ENCODE measurements at places on chromosomes 7 and 10.
A peak's percentile ranks its signal among the peaks of the same experiment; 100 is the strongest.

DNA sequence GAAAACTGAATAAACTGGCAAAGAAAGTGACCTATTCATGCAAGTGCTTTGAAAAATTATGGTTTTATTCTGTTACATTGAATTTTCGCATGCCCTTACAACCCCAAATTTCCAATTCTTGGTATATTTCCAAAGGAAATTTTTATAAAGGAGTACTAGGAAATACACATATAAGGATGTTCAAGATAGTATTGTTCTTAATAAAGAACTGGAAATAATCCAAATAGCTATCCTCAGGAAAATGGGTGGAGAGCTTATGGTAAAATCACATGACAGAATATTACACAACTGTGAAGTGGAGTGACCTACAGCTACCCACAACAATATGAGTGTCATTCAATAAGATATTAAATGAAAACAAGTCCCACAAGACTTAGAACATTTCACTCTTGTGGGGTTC lies 138.9 kb upstream of the BMPER start:
- DNase-seq = no peak

- DNase-seq = no peak
These were observed 257.6 kb upstream of the LRGUK start for GRCh38 chr7:133869556-133869955.

GRCh38 chr10:2543974-2544373 lies 523.4 kb upstream of the PFKP start:
- no peak for DNase-seq

DNA sequence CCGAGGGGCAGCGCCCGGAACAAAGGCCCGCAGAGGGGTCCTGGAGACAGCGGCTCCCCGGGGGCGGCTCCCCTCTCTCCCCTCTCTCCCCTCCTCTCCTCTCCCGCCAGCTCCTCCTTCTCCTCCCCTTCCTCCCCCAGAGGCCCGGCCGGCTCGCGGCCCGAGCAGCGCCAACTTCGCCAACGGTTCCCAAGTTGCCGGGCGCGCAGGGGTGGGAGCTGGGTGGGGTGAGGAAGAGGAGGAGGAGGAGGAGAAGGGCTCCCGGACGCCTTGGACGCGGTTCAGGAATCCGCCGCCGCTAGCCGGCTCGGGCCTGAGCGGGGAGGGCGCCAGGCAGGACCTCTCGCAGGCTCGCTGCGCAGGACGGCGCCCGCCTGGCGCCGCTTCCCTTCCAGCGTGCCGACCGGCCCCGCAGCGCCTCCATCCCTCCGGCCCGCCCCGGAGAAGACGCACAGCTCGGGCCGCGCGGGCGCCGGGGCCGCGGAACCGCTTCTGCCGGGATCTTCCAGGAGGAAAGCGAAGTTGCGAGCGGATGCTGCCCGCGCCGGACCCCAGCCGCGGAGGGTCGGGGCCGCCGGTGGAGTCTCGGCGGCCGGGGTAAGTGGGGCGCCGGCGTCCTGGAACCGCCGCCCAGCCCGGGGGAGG lies at the start of gene CHST3:
Gene CHST3 (plus strand): TSS at position 298 of the 645 bp plus-strand sequence. CDS start 41,448 bp downstream, outside the sequence.
- DNase-seq = no peak

- no peak for DNase-seq
These were observed 64.6 kb upstream of the CREB5 start for GRCh38 chr7:28347475-28348318.

DNA sequence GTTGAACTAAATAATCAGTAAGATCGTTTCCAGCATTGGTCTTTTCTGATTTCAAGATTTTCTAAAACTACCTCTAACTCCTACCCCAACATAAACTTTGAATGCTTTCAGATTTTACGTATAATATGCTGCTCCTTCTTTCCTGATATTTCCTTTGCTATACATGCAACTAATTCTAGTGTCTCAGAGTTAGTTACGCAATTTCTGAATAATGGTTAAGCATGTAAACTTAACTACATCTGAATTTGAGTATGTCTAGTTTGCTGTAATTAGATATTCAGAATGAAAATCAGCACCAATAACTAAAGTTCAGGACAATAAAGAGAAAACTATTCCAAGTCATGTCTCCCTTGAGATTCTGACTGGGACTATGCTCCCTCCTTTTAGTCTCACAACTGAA lies 71.0 kb downstream of the SEMA3C start:
- DNase-seq = no peak

DNA sequence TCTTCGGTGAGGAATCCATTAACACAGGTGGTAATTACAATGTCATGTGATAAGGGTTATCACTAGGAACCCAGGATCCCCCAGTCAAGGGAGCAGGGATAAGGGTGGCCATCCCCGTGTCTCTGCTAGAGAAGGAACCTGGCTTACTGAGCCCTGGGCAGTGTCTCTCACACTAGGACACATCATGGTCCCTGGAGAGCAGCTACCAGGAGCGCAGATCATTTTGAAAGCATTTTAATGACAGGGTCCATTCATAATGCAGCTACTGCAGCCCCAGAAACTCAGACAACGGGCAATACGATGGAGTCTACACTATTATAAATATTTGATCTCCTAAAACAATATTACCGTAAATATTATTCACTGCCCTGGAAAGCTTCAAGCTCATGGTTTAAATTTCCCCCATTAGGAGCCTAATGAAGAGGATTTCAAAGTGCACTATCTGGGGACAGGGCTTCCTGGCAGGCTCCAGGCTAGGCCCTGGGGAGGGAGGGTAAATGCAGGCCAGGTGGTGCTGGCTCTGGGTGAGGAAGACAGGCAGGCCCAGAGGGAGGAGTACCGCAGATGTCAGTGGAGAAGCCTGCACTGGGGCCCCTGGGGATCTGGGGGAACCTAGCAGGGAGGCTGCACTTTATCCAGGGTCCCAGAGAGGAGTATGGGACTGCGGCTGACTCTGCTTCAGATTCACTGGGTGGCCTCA lies 52.6 kb upstream of the LOXL4 start:
- DNase-seq = no peak

- DNase-seq = no peak
These were observed 293.5 kb upstream of the GALNT17 start for GRCh38 chr7:70838292-70838907.

DNA sequence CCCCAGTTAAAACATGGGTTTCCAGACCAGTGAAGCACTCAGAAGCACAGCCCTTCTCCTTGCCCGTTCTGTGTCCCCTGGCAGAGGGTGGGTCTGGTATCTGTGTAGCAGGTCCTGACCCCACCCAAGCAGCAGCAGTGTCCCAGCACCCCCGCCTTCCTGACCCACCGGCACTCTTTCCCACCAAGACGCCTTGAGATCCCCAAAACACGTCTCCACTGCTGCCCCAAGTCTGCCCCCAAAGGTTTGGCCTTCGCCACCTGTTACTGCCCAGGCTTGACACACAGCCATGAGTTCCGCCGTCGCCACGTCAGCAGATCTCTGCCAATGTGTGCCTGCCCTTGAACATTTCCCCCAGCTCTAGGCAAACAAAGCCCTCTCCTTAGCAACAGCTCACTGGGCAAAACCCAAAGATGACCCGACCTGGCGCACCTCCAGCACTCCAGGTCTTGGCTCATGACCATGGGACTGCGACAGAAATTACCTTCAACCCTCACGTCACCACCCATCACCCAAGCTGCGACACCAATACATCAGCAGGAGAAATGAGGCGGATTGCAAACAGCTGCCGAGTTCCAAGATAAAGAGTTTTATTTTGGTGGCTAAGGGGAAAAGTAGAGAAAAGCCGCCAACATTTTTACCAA lies 75.6 kb downstream of the CTBP2 start:
- DNase-seq = peak; percentile 82

- DNase-seq = no peak
These were observed 64.9 kb upstream of the NRBF2 start for GRCh38 chr10:63068246-63068645.

GRCh38 chr7:120961638-120962173 lies 11.1 kb downstream of the ING3 start:
- no peak for DNase-seq

- no peak for DNase-seq
These were observed 72.4 kb downstream of the REEP3 start for GRCh38 chr10:63593576-63593975.

- DNase-seq = no peak
These were observed 85.9 kb downstream of the XPNPEP1 start for GRCh38 chr10:109837384-109837783.

GRCh38 chr7:155665957-155666287 lies 21.5 kb downstream of the RBM33 start:
- DNase-seq = no peak

DNA sequence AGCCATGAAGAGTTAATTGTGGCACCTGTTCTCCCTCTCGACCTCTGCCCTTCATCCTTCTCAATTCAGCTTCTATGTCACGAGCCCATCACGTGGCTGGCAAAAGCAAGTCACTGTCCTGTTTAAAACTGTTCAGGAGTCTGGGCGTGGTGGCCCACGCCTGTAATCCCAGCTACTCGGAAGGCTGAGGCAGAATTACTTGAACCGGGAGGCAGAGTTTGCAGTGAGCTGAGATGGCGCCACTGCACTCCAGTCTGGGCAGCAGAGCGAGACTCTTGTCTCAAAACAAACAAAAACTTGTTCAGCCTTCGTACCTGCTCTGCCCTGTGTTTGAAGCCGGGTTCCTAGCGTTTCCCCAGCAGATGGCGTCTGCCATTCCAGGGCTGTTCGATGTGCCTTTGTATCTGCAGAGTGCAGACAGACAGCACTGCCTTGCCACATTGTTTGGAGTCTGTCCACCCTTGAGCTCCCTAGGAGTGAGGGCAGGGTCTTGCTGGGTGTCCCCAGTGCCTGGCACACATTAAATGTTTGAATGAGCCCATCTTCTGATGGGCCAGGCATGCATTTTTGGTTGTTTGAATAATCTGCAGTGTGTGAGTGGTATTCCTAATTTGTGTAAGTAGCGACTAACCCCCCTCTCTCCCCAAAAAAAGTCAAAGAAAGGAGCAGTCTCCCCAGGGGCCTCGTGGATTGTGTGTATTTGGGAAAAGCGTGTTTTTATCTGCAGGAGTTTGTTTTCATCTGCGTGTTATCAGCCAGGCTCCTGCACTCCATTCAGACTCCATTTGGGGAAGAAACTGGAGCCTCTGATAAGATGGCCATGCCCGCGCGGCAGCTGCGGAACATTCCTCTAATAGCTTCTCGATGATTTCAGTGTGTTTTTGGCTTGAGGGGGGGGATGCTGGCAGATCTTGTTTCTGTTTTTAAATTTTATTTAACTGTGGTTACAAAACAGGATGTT lies 61.2 kb downstream of the DNAJB6 start:
- DNase-seq = peak; percentile 32

- DNase-seq = no peak
These were observed 147.2 kb downstream of the AKR1D1 start for GRCh38 chr7:138223402-138223879.

- no peak for DNase-seq
These were observed 265.1 kb downstream of the LRMDA start for GRCh38 chr10:75696536-75696935.
